ENCODE measurements at places on chromosomes 6 and 20.
A peak's percentile ranks its signal among the peaks of the same experiment; 100 is the strongest.

DNA sequence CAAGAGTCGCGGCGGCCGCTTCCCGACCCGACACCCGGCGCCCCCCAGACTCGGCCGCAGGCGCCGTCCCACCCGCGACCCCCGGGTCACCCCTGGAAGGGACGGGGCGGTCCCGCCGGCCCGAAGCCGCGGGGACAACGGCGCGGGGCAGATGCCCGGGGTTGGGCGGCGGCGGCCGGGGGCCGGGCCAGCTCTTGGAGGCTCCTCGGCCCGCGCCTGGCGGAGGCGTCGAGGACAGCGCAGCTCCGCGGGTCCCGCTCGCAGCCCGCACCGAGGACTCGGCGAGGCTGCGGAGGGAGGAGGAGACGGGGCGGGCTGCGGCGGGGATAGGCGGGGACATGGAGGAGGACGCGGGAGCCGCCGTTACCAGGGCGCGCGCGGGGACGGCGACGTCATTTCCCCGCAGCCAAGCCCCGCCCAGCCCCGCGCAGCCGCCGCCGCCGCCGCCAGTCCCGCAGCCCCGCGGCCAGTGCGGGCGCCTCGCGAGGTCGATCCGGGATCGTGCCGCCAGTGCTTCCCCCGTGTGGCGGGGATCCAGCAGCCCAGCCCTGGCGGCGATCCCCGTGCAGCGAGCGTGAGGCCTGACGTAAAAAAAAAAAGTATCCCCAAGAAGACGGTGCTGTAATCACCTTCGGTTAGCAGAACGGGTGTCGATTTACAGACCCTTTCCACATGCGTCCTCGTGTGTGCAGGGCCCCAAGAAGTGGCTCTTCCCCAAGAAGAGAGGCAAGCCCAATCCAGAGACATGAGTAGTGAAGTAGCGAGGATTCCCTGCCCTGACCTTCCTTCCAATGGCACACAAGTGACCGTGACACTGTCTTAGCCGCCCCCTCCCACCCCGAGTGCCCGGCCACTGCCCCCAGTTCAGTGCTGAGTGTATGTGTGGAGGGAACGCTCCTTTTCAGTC lies at the start of gene FAM184A:
FAM184A (minus strand) TSS at position 289 of the 907 bp plus-strand sequence. CDS start 365 bp downstream, outside the sequence.
- DNase-seq = peak; percentile 26

DNA sequence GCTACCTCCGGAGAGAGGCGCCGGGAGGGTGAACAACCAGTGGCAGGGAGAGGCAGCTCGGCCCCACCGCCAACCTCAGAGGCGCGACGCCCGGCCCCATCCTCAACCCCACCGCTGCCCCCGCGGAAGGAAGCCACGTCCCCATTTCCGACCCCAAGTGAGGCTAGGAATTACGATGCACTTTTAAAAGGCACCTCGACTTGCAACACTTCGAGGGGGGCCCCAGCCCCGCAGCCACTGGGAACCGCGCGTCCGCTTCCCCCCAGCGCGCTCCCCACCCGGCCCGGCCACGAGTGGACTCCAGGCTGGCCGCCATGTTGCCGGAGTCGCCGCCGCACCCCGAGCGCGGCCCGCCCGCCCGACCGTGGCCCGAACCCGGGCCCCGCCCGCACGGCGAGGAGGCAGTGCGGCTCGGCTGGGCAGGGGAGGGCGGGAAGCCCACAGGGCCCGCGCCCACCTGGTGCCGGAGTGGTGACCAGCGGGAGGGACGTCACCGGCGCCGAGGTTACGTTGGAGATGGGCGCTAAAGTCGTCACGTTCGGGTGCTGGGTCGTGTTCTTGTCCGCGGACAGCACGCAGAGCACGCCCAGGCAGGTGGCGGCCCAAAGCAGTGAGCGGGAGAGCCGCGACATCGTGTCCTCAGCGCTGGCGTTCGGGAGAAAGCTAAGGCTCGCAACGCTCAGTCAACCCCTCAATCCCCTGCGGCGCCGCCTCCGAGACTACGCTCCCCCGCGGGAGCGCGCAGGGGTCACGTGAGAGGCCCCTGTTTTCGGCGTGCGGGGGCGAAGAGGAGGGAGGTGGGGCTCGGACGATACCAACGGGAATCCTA lies at the start of gene CD164:
CD164 (minus strand) TSS at position 721 of the 829 bp plus-strand sequence; CDS start at position 632, 89 bp downstream.
- peak; percentile 32 for DNase-seq

- no peak for DNase-seq
Observed at GRCh38 chr20:2084703-2085102, 16.9 kb upstream of the STK35 start.

DNA sequence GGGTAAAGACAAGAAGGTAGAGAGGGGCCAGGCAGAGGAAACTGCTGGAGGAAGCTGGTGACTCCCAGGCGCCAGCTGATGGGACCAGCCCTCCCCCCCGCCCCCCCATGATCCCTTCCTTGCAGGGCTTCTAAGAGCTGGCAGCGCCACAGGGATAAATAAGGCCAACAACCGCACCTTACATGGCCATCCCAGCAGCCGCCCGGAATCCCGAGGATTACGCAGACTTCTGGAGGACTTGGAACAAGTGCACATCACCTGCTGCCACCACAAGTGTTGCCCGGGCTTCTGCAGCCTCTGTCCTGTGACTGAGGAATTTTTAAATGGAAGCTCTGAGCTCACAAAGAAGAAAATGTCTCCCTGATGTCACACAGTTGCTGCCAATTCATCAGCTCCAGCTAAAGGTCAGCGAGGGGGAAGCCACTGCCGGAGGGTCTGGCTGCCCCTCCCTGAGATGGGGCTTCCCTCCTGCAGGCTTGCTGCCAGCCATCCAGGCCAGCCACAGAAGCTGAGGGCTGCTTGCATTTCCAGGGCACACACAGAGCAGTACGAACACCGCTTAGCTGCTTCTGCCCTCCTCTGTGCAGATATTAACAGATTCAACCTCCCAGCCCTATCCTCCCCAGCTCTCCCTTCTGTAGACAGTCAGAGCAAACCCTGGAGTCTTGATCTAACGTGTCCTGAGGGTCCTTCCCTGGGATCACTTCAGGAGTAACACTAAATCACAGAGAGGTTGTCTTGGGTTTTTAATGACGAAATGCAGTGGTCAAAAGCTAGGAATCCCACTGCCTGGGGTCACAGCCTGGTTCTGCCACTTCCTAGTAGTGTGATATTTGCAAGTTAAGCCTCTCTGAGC lies 38.6 kb upstream of the PIM1 start:
- peak; percentile 88 for DNase-seq

DNA sequence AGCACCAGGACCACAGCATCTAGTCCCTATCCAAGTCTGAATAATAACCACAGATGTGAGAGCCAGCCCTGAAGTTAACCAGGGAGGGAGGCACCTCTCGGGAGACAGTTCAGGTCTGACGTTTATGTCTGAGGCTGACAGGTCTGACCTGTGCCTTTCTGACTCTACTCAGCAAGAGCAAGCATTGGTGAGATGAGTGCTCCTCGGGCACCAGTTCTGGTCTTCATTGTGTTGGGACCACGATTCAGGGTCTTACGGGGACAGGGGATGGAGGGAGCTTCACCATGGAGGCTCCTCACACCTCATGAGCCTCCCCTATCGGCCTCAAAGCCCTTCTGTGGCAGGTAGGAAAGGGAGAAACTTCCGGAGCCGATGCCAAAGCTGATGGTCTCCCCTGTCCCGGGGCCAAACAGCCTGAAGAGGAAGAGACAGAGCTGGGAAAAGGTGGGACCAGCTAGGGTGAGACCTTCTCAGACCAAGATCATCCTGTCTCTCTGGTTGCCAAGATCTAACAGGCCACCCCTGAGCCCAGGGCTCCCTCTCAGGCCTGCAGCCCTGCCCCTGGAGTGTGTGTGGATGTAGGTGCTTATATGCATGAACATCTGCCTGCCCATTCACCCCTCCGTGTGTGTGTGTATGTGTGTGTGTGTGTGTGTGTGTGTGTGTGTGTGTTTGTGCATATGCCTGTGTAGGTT lies 170.5 kb downstream of the VEGFA start:
- DNase-seq = no peak

DNA sequence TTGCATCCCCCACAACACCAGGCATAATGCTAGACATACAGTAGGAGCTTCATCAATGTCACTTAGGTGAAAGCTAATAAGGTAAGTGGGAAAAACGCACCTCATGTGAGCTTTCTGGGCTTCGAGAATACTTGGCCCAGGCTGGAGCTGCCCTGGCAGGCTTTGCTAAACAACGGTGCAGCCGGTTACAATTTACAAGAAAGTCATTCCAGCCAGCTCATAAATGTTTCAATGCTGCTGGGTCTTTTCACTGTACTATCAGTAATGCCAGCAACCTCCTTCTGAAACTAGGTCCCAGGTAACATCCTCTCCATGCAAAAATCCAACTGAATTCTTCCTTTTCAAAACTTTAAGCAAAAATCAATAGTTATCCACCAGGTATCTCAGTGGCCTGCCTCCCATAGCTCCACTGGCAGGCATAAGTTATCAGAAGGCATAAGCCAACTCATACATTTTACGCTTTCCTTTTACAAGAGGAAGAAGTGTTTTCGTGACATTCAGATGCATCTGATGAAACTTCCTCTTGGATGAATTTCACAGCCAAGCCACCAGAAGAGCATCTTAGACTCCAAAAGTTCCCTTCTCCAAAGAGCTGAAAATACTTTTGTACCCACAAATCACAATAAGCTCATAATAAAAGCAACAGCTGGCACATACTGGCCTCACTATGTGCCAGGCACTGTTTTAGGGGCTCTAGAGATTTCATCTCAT lies 56.3 kb downstream of the RTN4IP1 start:
- no peak for DNase-seq

DNA sequence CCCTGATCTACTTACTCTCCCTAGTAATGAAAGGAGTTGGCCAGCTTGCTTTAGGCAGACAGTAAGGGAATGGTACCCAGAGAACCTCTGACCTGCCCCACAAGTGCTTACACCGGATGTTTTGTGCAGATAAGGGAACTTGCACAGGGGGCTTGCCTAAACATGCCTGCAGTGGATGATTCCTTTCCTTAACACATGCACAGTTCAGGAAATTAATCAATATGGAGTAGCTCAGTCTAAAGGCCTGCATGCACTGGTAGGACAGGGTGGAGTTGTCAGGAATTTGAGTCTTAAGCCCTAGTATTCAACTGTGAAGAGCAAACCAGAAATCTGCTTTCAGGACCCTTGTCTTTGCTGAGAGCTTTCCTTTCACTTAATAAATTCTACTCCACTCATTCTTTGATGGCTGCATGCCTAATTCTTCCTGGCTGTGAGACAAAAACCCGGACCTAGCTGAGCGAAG lies 3.9 kb upstream of the TRIM38 start:
- DNase-seq = no peak

- DNase-seq = no peak
Observed at GRCh38 chr20:3714092-3714491, 1.7 kb upstream of the SIGLEC1 start.

DNA sequence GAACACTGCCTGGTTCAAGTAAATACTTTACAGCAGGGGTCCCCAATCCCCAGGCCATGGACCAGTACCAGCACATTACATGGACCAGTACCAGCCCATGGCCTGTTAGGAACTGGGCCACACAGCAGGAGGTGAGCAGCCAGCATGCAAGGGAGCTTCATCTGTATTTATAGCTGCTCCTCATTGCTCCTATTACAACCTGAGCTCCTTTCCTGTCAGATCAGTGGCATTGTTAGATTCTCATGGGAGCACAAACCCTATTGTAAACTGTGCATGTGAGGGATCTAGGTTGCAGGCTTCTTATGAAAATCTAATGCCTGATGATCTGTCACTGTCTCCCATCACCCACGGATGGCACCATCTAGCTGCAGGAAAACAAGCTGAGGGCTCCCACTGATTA lies 12.0 kb upstream of the RBPJL start:
- DNase-seq = no peak

DNA sequence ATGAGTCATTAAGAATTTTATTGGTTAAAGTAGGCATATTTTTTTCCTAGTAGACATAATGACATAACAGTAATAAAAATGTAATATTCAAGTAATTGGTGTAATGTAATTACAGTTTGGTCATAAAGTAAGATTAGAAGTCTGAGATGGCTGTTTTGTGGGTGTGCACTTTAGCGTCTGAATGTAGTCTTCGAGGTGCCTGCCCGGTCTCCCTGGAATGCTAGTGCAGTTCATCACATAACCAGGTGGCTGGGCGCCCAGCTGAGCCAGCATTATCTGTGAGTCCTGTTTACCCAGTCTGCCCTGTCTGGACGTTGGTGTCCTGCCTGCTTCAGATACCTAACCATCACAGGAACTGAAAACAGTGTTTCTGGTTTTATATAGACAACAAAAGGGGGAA lies 419.1 kb downstream of the CDC5L start:
- DNase-seq = no peak

DNA sequence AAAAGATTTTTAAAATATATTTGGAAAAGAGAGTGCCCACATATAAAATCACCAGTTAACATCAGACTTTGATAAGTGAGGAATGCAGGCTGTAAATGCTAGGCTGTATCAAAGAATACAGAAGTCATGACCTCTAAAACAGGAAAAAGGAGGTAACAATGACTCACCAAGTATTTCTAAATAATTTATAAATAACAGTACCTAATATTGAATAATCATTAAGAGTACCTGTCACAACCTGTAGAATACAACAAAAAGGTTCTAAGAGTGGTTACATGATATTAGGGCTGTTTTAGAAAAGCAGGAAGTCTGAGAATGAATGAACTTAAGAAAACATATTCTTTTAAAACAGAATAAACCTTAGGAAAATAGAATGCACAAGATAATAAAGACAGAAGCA lies 173.1 kb upstream of the CST7 start:
- no peak for DNase-seq

DNA sequence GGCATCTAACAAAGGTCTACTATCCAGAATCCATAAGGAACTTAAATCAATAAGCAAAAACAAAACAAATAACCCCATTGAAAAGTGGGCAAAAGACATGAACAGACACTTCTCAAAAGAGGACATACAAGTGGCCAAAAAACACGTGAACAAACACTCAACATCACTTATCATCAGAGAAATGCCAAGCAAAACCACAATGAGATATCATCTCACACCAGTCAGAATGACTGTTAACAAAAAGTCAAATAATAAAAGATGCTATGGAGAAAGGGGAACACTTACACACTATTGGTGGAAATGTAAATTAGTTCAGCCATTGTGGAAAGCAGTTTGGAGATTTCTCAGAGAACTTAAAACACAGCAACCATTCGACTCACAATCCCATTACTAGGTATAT lies 19.4 kb upstream of the VNN1 start:
- no peak for DNase-seq

GRCh38 chr6:70289299-70289698 lies 13.6 kb downstream of the COL9A1 start:
- no peak for DNase-seq

- DNase-seq = no peak
Observed at GRCh38 chr6:82616386-82617028, 252.9 kb downstream of the TPBG start.

DNA sequence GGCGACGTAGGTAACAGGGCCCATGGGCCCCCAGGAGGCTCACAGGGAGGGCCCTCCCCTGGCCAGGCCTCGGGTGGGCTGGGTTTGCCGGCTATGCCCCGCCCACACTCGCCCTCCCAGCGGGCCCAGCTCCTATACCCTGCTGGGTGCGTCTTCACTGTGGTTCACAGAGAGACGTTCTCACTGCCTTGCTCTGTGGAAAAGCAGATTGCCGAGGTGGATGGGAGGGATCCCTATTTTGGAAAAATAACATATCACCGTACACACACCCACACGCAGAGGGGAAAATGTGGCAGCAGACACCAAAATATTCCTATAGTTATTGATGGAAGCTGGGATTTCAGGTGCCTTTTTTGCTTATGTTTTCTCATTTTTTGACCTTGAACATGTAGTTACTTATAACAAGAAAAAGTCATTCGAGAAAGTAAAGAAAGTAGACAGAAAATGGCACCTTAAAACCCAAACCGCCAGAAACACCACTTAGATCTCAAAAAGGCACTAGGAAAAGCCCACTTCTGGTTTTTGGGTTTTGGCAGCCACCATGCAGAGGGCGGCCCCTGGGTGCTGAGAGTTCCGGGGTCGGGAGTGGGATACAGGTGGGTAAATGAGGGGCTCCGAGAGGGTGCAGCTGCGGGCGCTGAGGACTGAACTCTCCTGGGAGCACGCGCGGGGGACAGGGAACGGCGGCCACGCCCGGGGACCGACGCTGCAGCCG lies 49.4 kb downstream of the TMEM242 start:
- DNase-seq = peak; percentile 27

Measured in NCI-H510A treated with DMSO at 0.1 percent for 48 hours (cell line).